ENCODE measurements at places on chromosomes 2 and 18.

- no peak for DNase-seq
Measured at GRCh38 chr2:236865052-236865451, 220.6 kb upstream of the COPS8 start.

DNA sequence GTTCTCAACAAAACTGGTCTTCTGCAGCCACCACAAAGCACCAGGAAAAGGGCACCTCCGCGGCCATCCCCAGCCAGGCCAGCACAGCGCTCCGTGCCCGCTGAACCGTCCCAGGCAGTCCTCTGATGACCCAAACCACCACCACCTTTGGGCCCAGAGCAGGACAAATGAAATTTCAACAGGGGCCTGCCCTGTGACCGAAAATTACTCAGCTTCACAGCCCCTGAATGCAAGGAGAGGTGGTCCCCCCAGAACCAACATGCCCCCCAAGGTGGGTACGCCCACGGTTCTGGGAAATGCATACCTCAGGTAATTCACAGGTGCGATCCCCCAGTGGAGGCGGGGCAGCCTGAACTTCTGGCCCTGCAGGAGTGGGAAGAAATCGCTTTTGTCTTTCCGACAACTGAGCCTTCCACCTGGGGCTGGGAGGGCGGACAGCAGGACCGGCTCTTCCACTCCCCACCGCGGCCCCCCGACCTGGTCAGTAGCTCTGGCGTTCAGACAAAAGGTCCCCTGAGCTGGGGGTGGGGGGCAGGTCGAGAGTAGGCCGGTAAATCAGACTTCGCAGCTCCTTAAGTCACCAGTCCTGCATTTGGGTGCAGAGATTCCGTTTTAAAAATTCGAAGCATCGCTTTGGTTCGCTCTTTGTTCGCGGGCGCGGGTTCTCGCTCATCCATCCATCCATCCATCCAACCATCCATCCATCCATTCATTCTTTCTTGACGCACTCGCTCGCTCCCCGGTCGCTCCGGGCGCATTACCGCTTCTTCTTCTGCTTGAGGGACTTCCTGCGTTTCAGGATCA, 1.4 kb downstream of the ARL4C start:
- no peak for DNase-seq

DNA sequence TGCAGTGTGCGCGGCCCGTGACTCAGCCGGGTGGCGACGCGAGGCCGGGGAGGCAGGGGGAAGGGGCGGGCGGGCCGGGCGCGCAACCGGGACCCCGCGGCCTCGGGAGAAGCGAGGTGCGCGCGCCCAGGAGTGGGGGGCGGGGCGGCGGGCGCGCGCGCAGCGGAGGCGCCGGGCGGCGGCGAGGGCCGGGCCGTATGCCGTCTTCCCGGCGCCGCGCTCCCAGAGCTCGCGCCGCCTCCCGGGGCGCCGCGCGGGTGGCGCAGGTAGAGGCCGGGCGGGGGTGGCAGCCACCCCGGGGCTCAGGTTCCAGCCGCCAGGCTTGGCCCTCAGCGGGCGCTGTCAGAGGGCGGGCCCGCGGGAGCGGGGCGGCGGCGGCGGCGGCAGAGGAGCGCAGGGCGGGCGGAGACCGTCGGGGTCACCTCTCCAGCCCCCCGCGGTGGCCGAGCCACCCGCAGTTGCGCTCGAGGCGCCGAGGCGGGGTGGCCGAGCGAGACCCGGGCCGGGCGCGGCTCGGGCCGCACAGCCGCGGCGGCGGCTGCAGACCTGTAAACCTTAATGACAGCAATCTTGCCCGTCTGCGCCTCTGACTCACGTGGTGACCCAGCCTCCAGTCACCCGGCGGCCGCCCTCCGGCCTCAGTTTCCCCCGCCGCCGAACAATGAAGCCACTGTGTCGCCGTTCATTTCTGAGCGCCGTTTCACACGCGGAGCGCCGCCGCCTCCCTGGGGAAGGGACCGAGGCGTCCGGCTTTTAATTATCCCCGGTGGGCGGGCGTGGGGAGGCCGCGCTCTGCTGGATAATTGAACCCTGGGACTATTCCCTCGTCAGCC, 25.3 kb upstream of the SMAD7 start:
- peak; percentile 61 for DNase-seq

DNA sequence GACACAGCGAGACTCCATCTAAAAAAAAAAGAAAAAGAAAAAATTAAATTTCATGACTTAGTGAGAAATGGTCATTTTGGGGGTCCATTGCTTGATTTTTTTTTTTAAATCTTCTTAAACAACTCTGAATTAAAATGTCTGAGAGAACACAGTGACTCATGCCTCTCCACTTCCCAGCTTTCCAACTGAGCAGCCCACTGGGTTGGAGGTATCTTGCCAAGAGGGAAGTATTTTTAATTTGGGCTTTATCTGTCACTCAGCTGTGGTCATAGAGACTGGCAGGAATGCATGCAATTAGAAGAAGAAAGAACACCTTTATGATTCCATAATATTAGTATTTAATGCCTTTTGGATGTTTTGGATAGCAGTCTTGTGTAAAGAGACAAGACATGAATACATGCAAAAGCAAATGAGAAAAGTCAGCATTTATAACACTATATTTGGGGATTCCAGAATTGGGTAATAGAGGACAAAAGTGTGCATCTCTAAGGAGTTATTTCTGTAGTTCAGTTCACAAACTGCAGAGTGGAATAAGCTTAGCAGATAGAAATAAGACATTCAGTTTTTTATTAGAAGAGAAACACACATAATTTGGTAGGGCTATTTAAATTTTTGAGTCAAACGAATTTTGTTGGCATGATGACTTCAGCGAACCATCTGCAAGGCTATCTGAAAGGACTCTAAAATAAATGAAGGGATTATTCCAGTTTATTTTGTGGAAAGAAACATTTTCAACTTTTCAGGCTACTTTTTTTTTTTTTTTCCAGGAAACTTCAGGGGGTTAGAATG, 254.8 kb downstream of the TGIF1 start:
- DNase-seq = no peak

DNA sequence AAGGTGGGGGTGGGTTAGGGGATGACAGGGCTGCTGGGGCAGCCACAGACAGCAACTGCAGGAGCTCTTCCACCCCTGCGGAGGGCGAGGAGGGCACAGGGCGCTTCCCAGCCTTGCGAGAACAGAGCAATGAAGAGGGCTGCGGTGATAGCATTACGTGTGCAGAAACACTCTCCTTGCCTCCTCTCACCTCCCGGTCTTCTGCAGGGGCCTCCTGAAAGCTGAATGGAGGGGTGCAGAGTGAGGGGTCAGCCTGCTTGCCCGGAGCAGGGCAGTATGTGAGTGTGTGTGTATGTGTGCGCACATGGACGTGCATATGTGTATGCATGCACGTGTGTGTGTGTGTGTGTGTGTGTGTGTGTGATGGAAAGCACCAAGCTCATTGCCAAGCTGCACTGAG, 29.5 kb upstream of the IL1R2 start:
- no peak for DNase-seq

GRCh38 chr18:50619861-50620275, 60.0 kb downstream of the MAPK4 start:
- DNase-seq = no peak

DNA sequence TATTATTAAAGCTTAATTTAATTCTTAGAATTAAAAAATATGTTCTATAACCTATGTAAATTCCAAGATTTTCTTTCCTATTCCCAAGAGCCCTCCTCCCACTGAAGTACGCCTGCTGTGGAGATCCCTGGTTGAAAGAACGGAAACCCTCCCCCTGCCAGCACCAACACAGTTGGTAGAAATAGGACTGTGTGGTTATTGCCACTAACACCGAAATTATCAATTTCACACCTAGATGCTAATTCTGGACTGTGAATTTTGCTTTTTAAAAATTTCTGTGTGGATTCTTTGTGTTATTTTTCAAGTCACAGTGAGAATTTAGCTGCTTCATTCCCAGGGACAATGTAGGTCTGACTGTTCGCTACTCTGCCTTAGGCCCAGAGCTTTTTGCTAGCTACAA, 305.8 kb upstream of the HNMT start:
- DNase-seq = no peak

GRCh38 chr2:73176881-73177644, 25.3 kb upstream of the NOTO start:
- peak; percentile 89 for DNase-seq

DNA sequence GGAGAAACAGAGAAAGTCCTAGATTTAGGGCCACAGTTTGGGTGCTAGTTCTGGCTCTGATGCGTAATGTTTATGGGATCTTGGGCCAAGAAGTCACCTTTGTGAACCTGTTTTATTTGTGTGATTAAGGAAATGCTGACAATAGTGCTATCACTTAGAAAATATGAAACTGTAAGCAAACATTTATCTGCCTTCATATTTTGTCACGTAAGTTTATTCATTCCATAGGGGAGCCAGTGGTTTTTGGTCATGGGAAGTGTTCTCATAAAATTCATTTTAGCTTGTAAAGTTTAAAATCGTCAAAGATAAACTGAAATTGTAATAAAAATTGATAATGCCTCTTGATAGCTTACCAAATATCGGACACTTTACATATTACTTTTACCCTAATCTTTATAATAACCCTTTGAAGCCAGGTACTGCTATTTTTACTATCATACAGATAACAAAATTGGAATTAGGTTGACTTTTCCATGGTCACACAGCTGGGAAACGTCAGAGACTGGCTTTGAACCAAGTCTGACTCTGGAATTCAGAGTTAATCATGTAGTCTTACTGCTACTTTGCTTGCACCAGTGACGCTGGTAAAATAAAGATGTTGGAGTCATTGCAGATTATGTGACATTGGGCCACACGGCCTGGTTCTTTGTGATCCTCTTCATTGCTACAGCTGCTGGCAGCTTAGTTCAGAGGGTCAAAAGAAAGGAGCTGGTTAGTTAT, 99.7 kb downstream of the ICA1L start:
- no peak for DNase-seq

DNA sequence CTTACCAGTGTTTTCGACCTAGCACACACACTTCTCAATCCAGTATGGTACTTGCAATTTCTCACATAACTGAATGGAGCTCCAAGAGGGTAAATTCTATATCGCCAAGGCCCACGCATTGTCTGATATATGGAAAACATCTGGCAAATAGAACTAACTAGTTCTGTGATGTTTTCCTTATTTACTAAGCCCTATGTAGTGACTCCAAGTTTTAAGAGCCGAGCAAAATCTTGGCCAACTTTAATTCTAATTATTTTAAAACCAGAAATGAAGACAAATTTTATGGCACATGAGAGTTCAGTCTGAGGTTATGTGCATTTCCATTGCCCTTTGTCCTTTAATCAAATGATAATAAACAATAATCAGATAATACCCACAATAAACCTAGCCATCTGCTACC, 1119.7 kb upstream of the CNTNAP5 start:
- DNase-seq = no peak

GRCh38 chr2:72689579-72690195, 136.1 kb downstream of the EXOC6B start:
- DNase-seq = no peak

GRCh38 chr2:33412920-33413319, 63.5 kb upstream of the RASGRP3 start:
- DNase-seq = no peak

DNA sequence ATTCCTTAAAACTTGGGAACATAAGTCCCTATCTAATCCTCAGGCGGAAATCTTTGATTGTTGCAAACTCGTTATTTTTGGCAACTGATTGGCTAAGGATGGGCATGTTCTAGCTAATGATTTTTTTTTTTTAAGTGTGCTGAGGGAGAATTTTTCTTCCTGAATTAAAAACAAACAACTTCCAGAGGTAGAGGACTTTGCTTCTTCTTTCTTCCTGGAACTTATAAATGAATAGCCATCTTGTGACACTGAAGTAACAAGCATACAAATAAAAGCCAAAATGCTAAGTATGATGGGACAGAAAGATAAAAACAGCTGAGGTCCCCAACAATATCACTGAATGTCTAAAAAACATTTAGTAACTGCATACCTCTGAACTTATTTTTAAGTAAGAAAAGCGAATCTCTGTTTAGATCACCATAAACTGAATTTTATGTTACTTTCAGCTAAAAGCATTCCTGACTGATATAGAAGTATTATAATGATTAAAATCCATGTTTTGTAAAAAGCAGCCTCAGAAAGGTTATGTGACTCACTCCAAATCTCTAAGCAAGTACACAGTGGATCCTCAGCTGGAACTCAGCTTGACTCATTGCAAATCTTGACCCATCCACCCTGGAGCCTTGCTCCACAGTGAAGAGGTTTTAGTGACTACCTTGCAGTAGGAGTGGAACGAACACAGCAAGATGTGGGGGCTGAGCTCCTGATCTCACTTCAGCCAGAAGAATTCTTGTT, 344.4 kb downstream of the CLIP4 start:
- no peak for DNase-seq

DNA sequence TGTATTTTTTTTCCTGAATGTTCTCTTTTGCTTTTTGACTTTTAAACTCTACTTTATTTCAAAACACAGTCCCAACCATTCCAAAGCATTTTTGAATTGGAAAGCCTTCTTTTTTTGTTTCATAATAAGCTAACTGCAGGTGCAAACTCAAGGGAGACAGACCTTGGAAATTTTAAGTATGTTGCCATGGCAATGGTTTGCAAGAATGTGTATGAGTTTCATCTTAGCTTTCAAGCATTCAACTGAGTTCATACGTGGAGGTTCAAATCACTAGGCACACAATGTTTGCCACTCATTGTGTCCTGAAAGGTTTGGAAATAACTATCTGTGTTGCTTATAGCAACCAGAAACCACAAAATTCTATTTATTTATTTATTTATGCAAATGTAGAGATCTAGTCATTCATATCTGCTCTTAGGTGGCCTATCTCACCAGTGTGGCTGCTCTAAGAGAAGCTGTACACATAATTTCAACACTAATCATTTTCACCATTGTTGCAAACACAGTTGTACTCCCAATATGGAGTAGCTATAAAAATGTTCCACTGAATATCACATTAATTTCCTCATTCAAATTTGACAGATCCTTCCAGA, 805.7 kb upstream of the FSHR start:
- DNase-seq = no peak

GRCh38 chr18:29749704-29750103, 1292.8 kb downstream of the DSC3 start:
- DNase-seq = no peak

DNA sequence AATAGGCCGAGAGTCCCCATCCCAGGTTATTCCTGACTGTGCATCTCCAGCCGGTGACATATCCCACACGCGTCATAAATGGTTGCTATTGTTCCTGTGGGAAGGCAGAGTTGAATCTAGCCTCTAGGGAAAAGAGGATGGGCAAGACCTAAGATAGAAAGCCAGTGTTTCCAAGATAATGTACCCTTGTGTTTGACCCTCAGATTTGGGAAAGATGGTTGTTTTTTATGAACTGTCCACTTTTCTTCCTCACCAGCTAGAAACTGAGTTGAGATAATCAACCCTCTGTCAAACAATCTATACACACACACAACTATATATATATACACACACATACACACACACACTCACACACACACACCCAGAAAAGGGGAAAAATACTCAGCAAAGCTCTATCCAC, 131.0 kb downstream of the PRKCE start:
- no peak for DNase-seq

GRCh38 chr18:56028514-56028913, 440.5 kb upstream of the TCF4 start:
- no peak for DNase-seq

GRCh38 chr2:44916291-44916690, 25.2 kb upstream of the SIX3 start:
- no peak for DNase-seq
